ENCODE measurements at places on chromosomes 11 and 22. TPM values are rescaled to one million over a fixed set of nuclear protein-coding genes. Genes with fewer than 3 reads are reported as not detected.

The C11orf52 gene
- 0.31 TPM for total RNA-seq

The FAT3 gene
- 0.05 TPM for total RNA-seq

The MS4A7 gene
- total RNA-seq, result not detected

The METTL15 gene
- 12.1 TPM for total RNA-seq

The SPTBN2 gene
- total RNA-seq, result 19.8 TPM

The LGR4 gene
- total RNA-seq, result 3.1 TPM

The SNX32 gene
- total RNA-seq, result 1.0 TPM

The TRIM49 gene
- total RNA-seq, result not detected

The C11orf71 gene
- total RNA-seq, result 5.4 TPM

The ANGPTL5 gene
- not detected for total RNA-seq

The ZNF215 gene
- total RNA-seq, result 6.0 TPM

The ARHGAP8 gene
- total RNA-seq, result not detected

The CD3G gene
- not detected for total RNA-seq

The VWCE gene
- 14.8 TPM for total RNA-seq

The TRPM5 gene
- total RNA-seq, result not detected

The TRIM51 gene
- total RNA-seq, result not detected

The LGALS1 gene
- total RNA-seq, result 2,698 TPM

The RTN4R gene
- 1.2 TPM for total RNA-seq

The ZNF214 gene
- total RNA-seq, result 1.7 TPM

The ACAD8 gene
- total RNA-seq, result 21.2 TPM

The MISFA gene
- 3.6 TPM for total RNA-seq

The OOSP2 gene
- not detected for total RNA-seq

The PGA5 gene
- total RNA-seq, result not detected
